ENCODE measurements at places on chromosomes 2 and 18. TPM values are rescaled to one million over a fixed set of nuclear protein-coding genes. Genes with fewer than 3 reads are reported as not detected.

CNDP1 gene
- 0.31 TPM for total RNA-seq

HJURP gene
- 10.2 TPM for total RNA-seq

FLACC1 gene
- 21.5 TPM for total RNA-seq

MAPRE3 gene
- 31.4 TPM for total RNA-seq

C2orf80 gene
- total RNA-seq = not detected

TWIST2 gene
- total RNA-seq = 11.3 TPM

COL3A1 gene
- 39.7 TPM for total RNA-seq

TSPYL6 gene
- total RNA-seq = 38.3 TPM

FBXO36 gene
- total RNA-seq = 7.1 TPM

LAMA1 gene
- 141 TPM for total RNA-seq

EIPR1 gene
- 40.2 TPM for total RNA-seq

POTEI gene
- 76.1 TPM for total RNA-seq

MLPH gene
- 6.5 TPM for total RNA-seq

CCDC148 gene
- total RNA-seq = 2.3 TPM

ZNF804A gene
- total RNA-seq = 0.63 TPM

PROKR1 gene
- 0.50 TPM for total RNA-seq

FAM237A gene
- not detected for total RNA-seq

NFATC1 gene
- total RNA-seq = 22.2 TPM

ATP8B1 gene
- total RNA-seq = 1.7 TPM

C2orf15 gene
- 1.7 TPM for total RNA-seq

LRRC30 gene
- not detected for total RNA-seq

LDAH gene
- 12.7 TPM for total RNA-seq

UGT1A4 gene
- total RNA-seq = not detected

TGFA gene
- total RNA-seq = 1.3 TPM

All from testis (tissue), 5 donors.